ENCODE measurements at places on chromosomes 4 and X. TPM values are rescaled to one million over a fixed set of nuclear protein-coding genes. Genes with fewer than 3 reads are reported as not detected.

DNA sequence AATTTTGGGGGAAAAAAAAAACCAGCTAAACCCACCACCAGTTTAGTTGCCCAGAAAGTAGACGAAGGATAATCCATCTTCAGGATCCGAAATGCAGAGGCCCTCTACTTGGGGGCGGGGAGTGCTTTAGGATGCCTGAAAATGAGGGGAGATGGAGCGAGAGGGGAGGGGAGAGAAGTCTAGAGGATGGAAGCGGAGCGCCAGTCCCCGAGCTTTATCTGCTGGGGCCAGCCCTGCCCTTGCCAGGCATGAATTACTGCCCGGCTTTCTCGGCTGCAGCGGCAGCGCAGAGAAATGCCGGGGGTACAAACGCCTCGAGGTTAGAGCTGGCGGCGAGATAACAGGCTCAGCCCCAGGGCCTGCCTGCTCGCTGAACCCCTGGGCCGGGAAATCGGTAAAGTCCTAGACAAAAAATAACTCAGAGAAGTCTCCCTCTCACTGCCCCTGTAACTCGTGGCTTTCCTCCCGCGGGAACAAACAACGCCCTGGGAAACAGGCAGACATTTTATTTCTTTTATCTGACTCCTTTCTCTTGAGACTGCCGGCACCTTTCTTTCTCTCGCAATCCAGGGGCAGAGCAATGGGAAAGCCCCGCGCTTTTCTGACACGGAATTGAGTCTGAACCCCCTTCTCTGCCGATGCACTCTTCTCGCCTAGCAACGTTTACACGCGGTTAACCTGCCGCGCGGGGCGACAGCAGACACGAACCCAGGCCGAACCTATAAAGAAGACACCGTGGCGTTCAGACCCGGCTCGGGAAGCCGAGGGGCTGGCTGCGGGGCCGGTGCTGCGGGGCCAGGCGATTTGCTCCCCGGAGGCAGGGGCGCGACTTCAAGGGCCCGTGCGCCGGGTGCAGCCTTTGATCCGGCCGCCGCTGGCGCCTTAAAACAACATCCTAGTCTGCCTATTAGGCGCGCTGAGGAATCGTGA lies 3.1 kb upstream of the MSX1 start:
- no peak for DNase-seq

GRCh38 chr4:179145746-179146525 lies 1703.7 kb upstream of the AGA start:
- no peak for DNase-seq

DNA sequence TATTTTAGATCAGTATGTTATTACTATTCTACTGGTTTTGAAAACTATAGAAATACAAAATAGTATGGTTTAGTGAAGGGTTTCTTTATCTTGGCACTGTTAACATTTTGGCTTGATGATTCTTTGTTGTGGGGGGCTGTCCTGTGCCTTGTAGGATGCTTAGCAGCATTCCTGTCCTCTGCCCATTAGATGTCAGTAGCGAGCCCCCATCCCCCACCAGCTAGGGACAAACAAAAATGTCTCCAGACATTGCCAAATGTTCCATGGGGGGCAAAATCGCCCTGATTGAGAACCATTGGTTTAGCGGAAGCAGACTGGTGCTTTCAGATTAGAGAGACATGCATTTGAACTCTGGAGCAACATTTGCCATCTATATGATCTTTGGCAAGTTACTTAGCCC lies 23.3 kb downstream of the SPARCL1 start:
- DNase-seq = no peak

GRCh38 chrX:131987252-131987651 lies 35.9 kb upstream of the STK26 start:
- no peak for DNase-seq

DNA sequence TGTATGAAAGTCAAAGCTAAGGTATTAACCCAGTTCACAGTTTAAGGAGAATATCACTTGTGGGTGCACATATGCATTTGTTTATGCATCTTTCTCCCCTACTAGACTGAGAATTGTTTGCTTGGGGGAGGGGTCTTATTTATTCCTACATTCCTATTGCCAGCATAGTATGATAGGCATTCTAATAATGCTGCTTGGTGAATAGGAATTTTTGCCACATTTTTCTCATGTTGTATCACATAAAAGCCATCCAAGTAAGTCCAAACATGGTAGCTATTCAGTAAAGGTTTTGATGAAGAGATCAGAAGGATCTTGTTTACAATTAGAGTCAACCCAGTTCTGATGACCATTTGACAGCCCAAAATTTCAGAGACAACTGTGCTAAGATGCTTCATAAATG lies 48.6 kb downstream of the ASB9 start:
- no peak for DNase-seq

DNA sequence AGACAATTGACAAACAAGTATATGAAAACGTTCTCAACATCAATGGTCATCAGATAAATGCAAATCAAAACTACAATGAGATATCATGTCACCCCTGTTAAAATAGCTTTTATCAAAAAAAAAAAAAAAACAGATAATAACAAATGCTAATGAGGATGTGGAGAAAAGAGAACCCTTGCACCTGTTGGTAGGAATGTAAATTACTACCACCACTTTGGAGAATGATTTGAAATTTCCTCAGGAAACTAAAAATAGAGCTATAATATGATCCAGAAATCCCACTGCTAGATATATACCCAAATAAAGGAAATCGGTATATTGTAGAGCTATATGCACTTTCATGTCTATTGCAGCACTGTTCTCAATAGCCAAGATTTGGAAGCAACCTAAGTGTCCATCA lies 470.6 kb upstream of the FSTL5 start:
- DNase-seq = no peak

DNA sequence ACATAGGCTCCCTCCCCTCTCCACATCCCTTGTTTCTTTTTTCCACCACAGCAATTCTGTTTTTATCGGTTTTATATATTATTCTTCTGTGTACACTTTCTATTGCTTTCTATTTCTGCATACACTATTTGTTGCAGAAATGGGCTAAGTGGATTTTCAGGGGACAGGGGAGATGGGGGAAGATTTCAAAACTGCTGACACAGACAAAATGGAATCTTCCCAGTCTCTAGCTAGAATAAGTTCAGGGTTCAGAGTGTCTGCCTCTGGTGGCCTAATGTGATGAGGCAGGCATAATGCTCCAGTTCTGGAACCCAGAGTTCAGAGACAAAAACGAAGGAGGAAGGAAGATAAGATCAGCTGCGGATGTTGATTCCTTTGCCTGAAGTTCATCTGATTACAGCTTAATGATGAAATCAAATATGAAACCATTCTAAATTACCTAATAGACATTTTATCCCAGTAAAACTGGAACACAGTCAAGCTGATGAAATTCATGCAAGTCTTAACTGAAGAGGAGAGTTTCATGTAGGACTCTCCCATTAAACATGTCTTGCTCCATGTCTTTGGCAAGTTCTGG lies 447.1 kb downstream of the AFF2 start:
- DNase-seq = no peak

- DNase-seq = no peak
Observed at GRCh38 chrX:48747415-48748016, 14.0 kb upstream of the GLOD5 start.

DNA sequence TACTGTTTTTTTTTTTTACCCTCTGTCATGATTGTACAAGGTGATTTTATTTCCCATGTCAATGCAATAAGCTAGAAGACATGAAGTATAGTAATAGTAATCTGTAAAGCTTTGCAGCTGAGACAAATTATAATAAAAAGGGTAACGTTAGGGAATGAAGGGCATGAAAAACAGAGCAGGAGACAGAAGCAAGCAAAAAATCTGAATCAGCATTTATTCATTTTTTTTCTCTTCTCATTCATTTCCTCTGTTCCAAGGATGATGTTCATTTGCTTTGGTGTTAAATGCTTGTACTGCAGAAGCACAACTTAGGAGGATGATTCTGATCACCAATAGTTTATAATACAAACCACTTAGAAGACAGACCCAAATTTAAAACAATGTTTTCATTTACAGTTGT lies 64.3 kb downstream of the CCKAR start:
- DNase-seq = no peak

DNA sequence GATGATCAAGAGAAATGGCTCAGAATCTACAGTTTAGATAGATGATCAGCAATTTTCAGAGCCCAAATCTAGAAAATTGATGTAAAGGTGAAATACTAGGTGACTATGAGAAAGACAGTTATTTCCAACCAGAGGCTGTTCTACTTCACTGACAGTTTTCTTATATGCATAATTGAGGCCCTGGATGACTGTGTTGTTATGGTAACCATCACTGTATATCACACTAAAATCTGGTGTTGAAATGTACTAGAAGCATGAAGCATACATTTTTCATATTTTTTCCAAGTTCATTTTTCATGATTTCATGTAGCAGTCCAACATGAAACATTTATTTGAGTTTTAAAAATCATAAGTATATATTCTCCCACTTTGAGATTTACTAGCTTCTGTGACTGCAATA lies 87.4 kb downstream of the ATXN3L start:
- no peak for DNase-seq

GRCh38 chr4:7917669-7918068 lies 22.0 kb downstream of the AFAP1 start:
- no peak for DNase-seq

- DNase-seq = peak; percentile 48
Observed at GRCh38 chrX:13938051-13938828, 91.5 kb downstream of the GEMIN8 start.

DNA sequence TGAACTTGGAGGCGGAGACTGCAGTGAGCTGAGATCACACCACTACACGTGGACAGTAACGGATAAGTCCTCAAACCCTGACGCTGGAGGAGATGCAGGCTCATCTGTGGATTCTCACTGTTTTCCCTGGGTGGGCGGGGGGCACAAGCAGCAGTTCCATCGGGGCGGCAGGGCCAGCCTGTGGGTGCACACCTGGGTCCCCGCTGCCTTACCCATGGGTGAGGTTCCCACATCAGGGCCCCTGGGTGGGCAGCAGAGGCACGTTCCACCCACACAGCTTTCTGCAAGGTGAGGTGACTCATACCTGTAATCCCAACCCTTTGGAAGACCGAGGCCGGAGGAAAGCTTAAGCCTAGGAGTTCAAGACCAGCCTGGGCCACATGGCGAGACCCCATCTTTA lies 56.6 kb upstream of the MXD4 start:
- DNase-seq = no peak

DNA sequence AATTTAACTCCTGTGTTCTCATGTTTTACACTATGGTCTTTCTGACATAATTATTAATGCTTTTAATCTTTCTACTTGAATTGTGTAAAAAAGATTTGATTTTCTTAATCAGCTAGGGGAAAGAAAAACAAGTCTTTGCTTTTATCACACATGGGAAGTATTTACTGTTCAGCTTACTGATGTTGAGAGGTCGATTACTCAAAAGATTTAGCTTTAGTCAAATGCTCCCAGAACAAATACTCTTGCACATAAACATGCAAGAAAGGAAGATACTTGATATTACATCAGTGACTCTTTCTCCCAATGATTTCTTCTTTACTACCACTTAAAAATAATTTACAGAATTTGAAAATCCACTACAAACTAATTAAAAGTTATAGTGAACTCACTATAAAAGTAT lies 198.3 kb upstream of the FAT4 start:
- no peak for DNase-seq

GRCh38 chrX:12497832-12498591 lies 293.2 kb upstream of the PRPS2 start:
- DNase-seq = no peak

GRCh38 chrX:57930051-57930450 lies 19.8 kb upstream of the ZXDA start:
- no peak for DNase-seq

- no peak for DNase-seq
Observed at GRCh38 chrX:1576201-1576992, 15.0 kb upstream of the AKAP17A start.

DNA sequence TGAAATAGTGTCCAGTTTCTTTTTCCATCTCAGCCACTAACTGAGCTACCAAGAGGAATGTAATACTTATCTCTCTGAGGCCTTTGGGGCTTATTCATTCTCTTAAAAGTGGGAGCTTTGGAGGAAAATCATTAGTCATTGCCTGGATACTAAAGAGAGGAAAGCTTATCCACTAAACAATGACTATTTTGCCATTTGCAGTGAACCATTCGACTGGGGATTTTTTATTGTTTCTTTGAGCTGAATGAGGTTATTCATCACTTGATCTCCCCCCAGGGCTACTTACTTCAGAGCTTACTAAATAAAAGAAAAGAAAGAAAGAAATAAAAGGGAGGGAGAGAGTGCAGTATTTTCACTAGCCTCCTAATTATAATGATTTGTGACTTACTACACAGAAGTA lies 1329.5 kb upstream of the TENM3 start:
- no peak for DNase-seq

- no peak for DNase-seq
Observed at GRCh38 chrX:97145934-97146333, 262.2 kb downstream of the RPA4 start.

- no peak for DNase-seq
Observed at GRCh38 chrX:69107231-69107739, 58.0 kb downstream of the PJA1 start.

GRCh38 chr4:94342694-94343093 lies at the start of gene HPGDS:
Gene HPGDS (minus strand): TSS chr4:94342836. CDS start chr4:94334629, 8,207 bp downstream.
- DNase-seq = no peak

GRCh38 chrX:13374364-13374763 lies 54.5 kb upstream of the ATXN3L start:
- no peak for DNase-seq

DNA sequence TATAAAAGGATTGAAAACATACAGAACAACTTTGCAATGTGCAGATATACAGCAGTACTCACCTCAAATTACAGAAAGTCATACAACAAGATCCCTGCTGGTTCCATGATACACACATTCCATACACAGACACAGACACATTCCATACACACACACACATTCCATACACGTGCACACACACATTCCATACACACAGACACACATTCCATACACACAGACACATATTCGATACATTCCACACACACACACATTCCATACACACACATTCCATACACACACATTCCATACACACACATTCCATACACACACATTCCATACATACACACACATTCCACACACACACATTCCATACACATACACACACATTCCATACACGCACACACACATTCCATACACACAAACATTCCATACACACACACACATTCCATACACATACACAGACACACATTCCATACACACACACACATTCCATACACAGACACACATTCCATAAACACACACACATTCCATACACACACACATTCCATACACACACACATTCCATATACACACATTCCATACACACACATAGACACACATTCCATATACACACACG lies 13.7 kb downstream of the LINC00632 start:
- no peak for DNase-seq

- no peak for DNase-seq
Observed at GRCh38 chr4:175747250-175747649, 64.8 kb downstream of the GPM6A start.

The CCDC160 gene
- total RNA-seq = 0.22 TPM

The BBS12 gene
- total RNA-seq = 5.4 TPM

The SLIT2 gene
- 1.2 TPM for total RNA-seq

The SPIN2A gene
- total RNA-seq = 1.2 TPM

The CTSO gene
- 16.3 TPM for total RNA-seq

The DACH2 gene
- 0.10 TPM for total RNA-seq

The SRPX gene
- 50.7 TPM for total RNA-seq

The LGI2 gene
- 0.43 TPM for total RNA-seq

All from mucosa of descending colon (tissue), 3 donors.